ENCODE measurements at places on chromosomes 13 and 19.

- no peak for DNase-seq
Measured at GRCh38 chr13:109918179-109918711, 131.9 kb upstream of the IRS2 start.

GRCh38 chr19:30169196-30169900 is 202.8 kb upstream of the ZNF536 start:
- no peak for DNase-seq

DNA sequence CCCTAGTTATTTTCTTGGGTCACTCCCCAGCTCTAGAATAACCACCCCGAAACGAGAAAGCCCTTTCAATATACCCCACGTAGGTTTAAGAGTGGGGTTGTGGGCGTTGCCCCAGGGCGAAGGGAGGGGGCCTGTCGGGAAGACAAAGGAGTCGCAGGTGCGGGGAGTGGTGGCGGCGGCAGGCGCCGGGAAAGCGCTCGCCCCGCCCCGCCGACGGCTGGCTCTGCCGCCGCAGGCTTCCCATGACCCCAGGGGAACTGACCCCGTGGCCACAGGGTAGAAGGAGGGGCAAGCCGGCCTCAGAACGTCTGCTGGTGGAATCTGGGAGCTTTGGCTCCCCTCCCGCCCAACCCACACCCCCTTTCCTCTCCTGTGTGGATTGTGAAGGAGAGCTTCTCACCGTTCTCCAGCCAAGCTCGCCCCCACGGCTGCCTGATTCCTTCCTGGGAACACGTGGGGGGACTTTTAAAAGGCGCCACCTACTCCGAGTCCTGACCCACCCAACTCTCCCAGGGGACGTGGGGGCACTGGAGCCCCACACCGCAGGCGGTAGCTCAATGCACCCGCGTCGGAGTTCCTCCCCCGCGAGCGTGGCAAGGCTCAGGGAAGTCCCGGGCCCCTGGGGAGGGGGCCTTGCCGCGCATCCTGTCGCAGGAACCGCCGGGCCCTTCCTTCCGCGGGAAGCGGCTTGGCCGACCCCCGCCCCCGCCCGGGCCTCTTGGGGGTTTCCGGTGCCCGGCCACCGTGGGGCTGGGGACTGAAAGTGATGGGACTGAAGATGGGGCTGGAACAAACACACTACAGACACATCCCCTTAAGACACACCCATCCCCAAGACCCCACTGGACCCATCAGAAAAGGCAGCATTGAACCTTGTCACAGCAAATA is 5.5 kb downstream of the IER2 start:
- no peak for DNase-seq

DNA sequence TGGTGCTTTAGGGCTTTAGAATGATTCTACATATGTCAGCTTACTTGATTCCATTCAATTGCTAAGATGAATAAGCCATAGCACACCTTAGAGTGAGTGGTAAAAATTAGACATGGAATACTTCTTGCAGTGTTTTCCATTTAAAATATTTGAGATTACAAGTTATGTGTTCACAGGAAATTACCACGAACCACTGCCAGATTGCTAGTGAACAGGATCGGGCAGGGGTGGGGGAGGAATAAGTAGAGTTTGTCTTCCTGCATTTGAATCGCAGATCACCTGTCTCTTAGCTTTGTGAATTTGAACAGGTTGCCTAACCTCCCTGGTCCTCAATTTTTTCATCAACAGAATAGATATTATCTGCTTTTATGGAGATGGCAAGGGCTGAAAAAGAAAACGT is 124.6 kb downstream of the GGACT start:
- DNase-seq = no peak

DNA sequence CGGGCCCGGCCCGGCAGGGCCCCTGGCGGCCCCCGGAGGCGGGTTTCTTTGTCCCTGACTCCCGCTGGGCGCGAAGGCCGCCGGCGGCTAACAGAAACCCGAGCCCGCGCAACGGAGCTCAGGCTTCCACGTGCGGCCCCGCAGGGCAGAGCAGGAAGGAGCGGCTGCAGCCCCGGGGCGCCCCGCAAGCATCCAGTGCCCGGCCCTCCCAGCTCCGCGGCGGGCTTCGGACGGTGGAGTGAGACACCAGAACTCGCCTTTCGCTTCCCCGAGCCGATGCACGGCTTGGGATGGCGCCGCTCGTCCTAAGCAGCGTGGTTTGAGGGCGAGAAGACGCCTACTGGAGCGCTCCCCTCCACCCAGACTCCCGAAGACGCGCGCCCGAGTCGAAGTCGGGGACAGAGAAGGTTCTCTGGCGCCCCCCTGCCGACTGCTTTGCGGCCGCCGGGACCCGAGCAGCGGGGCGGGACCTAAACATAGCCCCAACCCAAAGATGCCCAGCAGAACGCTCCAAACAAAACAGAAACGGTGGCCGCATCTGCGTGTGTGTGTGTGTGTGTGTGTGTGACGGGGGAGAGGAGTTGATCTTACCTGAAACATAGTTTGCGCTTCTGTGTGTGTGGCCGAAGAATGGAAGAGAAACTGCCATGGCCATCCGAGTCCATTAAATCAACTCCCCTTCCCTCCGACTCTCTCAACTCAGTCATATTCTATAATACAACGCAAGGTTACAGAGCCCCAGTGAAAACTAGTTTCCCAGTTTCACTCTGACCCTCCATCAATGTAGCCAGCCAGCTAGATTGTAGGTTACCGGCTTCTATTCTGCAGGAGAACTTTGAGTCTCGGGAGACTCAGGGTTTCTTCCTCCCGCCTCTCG is 629 bp upstream of the FGF9 start:
- no peak for DNase-seq

- DNase-seq = no peak
Measured at GRCh38 chr19:5648464-5648863, 25.6 kb downstream of the SAFB start.

DNA sequence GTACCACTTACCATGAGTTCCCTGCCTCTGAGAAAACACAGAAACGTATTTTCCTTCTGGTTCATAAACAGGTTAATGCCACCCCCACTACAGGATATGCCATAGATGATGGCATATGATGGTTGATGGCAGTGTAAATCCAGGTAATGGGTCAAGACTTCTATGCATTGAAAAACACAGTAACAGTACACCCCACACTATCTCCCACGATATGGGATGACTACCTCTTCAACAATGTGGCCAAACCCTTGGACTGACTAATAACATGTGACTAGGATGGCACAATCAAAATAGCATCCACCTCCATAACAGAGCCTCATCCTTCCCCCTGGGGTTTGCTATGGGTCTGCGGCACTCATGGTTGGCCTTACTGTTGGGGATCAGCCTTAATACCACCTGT is 22.0 kb downstream of the ZNF235 start:
- no peak for DNase-seq

DNA sequence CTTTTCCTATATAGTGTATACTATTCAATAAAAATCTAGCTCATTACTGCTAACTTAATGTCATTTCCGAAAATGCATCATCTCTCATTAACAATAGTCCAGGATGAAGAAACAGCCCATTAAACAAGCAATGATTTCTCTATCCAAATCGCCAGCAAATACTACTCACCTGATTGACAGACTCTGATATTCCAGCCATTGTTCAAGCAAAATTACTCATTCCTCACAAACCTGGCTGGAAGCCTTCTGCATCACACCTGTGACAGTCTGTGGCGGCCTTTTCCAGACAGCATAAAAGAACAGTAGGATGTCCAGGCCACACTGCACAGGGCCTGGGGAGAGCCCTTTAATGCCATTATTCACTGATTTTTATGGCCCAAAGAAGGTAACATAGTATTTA is 115.9 kb downstream of the ABCC4 start:
- DNase-seq = no peak

DNA sequence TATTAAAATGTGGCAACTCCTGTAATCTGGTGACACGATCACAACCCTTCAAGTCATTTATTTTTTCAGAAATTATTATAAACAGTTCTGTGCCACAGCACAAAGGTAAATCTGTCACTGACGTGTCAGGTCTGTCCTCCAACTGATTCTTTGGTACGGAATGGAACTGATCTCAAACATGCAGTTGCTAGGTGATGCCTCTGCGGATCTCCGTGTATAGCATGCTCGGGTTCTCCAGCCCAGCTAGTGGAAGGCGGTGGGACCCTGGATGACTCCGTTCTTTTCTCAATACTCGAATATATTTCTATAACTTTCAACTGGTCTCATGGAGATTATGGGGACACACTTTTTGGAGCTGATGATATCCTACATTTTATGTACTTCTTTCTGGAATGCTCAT is 11.0 kb downstream of the RANBP3 start:
- DNase-seq = no peak

DNA sequence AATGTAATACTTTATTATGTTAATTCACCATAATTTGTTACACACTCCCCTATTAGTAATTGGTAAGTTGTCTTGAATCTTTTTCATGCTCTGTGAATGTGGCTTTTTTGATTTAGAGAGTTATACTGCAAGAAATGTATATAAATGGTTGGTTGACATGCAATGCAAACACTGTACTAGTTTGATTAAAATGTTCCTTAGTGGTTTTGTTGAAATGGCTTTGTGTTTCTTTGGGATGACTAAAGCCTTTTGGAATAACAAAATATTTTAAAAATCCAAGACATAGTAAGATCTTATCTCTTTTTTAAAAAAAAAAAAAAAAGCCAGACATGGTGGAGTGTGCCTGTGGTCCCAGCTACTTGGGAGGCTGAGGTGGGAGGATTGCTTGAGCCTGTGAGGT is 10.5 kb downstream of the LAMP1 start:
- no peak for DNase-seq

DNA sequence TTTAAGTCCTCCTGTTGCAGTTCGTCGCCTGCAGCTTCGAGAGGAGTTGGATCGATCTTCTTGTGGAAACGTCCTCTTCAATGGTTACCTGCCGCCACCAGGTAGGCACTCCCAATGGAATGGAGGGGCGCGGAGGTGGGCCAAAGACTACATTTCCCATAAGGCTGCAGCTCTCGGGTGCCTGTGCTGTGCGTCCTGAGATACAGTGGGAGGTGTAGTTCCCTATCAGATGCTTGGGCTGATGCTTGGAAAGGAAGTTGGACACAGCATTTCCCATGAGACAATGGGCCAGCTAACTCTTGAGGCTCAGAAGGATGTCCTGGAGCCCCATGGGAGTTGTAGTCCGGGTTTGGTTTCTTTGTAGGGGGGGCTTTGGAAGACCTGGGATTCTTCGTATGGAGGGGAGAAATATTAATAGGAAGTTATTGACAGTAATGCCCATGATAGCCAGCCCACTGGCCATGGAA is 1.8 kb downstream of the SHKBP1 start:
- DNase-seq = no peak

- DNase-seq = no peak
Measured at GRCh38 chr13:75393839-75394520, 88.0 kb downstream of the TBC1D4 start.

GRCh38 chr13:114009590-114010400 is 35.9 kb upstream of the C13orf46 start:
- DNase-seq = no peak

DNA sequence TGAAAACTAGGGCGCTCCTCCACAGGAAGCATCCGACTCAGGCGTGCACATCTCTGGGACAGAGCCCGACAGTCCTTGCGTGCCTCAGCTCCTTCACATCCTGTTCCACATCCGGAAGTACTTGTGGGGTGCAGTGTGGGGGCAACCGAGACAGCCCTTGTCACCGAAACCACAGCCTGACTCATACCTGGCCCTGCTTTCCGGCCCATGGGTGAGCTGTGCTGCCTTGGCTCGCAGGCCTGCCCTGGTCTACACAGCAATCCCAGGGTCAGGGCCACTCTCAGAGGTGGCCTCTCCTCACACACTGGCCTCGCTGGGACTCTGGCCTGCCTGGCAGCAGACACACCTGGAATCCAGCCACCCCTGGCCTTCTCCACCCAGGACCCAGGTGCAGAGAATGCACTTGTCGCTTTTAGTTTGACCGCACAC is 100.4 kb downstream of the STK24 start:
- DNase-seq = no peak

DNA sequence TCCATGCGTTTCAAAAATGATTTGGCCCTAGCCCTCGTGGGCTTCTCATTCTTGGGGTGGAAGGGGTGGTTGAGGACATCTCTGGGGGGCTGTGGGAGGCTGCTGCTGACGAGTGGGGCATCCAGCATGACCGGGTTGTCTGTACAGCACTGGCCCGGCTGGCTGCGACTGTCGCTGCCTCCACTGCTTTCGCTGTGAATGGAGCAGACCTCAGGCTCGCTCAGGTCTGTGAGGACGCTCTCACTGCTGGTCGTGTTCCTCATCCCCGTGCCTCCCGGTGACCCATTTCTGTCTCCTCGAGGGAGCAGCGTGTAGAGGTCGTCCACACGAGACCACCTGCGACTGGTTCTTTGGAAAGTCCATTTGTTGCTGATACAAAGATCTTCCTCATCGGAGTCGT is 113.7 kb downstream of the KL start:
- DNase-seq = no peak

- DNase-seq = no peak
Measured at GRCh38 chr13:35832551-35832950, 298.6 kb downstream of the DCLK1 start.

DNA sequence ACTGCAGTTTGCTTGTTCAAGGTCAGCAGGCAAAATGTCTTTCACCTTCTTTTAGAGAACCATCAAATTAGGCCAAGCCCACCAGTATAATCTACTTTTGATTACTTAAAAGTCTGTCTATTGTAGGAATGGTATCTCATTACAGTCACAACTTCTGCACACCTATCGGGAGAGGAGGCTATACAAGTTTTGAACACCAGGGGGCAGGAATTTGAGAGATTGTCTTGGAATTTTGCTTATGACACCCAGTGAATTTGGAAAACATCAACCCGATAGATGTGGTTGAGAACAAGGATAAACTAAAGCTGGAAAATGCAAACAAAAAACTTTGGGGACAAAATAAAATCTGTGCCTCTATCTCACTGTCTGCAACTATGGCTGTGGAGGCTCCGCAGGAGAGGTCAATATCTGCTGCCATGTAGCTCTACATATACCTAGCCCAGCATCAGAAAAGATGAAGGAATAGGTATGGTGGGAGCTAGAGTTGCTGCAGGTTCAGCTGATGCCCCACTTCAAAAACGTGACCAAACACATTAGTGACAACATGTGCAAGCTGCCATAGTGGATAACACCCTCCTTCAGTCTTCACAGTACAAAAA is 1299.2 kb upstream of the SPRY2 start:
- no peak for DNase-seq

DNA sequence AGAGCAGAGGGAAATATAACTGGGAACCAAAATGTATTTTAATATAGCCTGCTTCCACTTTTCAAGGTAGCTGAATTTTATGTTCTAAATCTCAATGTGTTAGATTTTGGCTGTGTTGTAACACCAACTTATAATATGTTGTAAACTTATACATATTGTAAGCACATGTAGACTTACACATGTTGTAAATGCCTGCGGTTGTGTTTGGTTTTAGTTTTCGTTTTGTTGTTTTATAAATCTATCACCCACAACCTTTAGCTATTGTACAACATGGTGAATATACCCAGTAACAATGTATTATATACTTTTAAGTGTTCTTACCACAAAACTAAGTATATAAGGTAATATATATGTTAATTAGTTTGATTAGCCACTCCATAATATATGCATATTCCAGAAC is 15.6 kb downstream of the KCTD4 start:
- no peak for DNase-seq

DNA sequence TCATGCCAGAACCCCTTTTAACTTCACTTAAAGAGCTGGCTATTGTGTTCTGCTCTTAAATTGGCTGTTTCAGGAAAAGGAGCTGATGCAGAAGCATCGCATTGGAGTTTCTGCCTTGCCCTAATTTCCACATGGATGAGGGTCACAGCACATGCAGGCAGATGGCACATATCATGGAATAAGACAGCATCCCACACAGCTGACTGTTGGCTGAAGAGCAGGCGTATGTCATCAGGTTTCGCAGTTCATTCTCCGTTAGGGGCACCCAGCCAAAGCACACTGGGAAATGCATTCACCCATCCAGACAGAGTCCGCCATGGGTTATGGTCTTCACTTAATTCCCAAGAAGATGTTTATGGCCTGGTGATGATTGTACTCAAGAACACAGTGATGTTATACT is 572.5 kb downstream of the LIG4 start:
- DNase-seq = no peak
